ENCODE measurements at places on chromosomes 5 and 9.

GRCh38 chr9:81634915-81635516 is 54.3 kb downstream of the TLE1 start:
- DNase-seq, result no peak

DNA sequence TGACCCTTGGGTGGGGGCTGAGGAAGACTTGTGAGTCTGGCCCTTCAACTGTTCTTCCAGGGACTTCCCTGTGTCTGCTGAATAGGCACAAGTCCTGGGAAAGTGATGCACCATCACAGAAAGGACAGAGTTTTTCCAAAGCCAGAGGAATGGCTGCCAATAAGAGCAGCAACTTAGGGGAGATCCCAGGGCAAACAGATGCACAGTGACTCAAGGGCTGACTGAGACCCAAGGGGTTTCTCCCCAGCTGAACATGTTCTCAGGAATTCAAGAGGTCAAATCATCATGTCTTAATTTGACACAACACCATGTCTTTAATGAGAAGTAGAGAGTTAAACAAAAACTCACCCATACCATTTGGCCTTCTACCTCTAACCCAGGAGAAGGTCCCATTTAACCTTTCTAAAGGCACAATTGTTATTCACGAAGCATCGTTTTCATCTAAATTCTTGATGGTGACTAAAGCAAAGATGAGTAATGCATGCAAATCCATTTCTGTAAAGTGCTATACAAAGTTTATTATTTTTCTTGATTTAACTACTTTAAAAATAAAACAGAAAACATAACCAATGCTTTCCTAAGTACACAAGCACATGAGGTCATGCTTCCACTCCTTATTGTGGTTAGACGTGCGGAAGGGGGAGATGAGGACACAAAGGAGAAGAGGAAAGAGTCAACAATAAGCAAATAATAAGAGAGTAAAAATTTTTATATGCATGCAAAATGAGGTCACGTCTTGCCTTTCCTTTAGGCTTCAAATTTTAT is 324.1 kb downstream of the PLK2 start:
- no peak for DNase-seq

DNA sequence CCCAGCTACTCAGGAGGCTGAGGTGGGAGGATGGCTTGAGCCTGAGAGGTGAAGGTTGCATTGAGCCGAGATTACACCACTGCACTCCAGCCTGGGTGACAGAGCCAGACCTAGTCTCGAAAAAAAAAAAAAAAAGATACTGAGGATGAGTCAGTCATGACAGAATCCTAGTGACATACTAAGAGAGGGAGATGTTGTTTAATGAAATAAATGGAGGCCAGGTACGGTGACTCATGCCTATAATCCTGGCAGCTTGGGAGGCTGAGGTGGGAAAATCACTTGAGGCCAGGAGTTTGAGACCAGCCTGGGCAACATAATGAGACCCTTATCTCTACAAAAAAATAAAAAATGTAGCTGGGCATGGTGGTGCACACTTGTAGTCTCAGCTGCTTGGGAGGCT is 107.2 kb downstream of the ZFAND5 start:
- DNase-seq, result no peak

DNA sequence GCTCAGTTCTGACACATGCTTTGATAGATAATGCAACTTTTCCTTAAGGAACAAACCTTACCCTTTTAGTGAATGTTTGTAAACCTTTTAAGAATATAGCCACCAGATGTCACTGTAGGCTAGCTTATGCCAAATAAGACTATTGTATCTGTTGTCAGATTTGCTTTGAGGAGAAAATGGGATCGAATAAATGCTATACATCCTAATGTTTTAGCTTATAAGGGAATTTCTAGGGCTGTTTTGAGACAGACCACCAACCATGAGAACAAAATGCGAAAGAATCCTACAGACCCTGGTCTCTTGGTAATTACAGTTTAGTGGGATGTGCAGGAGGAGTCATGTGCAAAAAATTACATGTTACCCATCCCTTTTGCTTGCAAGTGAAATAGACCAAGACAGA is 127.6 kb upstream of the NMUR2 start:
- DNase-seq, result no peak

- DNase-seq, result no peak
Observed at GRCh38 chr5:22683050-22683449, 170.1 kb downstream of the CDH12 start.

DNA sequence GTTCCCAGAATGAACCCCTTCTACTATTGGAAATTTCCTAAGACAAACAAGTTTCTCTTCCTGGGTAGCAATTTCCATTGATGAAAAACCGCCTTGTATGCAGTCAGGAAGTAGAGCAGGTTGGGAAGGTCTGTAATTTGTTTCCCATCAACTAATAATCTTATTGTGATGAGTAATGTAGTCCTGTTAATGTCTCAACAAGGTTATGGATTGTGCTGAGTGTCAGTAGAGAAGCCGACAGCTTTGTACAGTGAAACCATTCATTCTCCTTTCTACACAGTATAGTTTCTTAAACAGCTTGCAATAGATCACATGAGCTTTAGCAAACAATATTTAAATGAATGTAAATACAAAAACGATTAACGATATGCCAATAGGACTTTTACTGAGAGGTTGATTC is 355.4 kb upstream of the WWC1 start:
- DNase-seq, result no peak

DNA sequence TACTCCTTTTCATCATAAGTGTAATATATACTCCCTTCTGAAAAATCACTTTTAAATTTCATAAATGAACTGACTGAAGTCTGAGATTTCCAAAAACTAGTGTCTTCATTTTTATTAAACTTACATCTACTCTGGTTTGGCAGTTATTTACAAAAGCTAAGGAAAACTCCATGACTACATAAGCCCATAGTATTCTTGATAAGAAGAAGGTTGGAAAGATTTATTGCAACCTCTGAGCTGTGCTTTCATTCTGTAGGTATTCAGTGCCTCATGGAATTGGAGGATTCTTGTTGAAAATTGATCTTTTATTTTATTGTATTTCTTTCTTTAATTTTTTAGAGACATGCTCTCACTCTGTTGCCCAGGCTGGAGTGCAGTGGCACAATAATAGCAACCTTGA is 41.7 kb downstream of the GNAQ start:
- no peak for DNase-seq

DNA sequence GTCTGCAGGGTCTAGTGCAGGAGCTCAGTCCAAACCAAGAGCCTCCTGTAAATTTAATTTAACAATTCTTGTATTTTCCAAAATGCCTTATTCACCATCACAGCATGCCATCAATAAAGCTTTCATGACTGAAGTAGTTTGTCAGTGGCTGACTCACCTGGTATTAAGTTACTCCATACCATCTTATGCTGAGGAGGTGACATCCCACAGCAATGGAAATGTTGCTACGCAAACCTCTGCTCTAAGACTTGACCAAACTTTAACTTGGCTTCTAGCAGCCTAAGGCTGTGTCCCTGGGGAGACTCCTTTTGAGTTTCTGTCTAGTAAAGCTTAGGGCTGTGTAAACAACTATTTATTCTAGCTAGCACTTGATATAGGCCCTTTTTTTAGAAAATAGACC is 1231.3 kb upstream of the CDH18 start:
- no peak for DNase-seq

DNA sequence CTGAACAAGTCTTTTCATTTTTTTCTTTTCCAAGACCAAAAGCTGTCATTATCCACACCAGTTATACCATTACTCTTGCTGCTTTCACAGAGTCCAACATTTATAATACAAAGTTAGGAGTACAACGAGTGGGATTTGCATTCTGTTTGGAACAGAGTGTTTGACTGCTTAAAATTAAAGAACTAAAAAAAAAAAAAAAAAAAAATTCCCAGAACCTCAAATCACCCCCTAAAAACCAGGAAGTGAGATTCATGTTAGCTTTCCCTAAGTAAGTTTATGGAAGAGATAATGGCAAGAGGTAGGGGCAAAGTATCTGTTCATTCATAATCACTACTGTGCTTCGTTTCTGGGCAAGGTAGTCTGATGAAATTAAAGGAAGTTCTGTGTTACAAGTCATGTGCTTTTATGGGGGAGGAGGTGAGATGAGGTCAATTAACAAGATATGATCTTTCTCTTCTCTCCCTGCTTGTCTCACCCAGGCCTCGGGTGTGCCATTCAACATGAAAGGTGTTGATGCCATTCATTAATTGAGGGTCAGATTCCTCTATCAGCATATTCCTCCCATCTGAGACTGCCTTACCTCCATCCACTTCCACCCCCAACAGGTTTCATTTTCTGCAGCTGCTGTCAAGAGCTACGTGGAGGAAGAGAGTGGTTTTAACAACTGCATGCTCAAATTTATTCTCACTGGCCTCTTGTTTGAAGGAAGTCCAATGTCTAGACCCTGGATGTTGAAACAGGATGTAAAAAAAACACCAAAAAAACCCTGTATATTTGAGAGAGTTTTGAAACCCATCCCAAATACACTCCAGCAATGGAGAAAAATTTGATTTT is 58.1 kb downstream of the MARCHF3 start:
- DNase-seq, result no peak

- DNase-seq, result no peak
Observed at GRCh38 chr9:109779711-109780452, at the start of gene PALM2AKAP2. Gene PALM2AKAP2, plus strand, starts transcription at chr9:109780198. Its CDS starts 291 bp downstream, at chr9:109780489.

- DNase-seq, result no peak
Observed at GRCh38 chr5:57754616-57755015, 272.0 kb upstream of the ACTBL2 start.

DNA sequence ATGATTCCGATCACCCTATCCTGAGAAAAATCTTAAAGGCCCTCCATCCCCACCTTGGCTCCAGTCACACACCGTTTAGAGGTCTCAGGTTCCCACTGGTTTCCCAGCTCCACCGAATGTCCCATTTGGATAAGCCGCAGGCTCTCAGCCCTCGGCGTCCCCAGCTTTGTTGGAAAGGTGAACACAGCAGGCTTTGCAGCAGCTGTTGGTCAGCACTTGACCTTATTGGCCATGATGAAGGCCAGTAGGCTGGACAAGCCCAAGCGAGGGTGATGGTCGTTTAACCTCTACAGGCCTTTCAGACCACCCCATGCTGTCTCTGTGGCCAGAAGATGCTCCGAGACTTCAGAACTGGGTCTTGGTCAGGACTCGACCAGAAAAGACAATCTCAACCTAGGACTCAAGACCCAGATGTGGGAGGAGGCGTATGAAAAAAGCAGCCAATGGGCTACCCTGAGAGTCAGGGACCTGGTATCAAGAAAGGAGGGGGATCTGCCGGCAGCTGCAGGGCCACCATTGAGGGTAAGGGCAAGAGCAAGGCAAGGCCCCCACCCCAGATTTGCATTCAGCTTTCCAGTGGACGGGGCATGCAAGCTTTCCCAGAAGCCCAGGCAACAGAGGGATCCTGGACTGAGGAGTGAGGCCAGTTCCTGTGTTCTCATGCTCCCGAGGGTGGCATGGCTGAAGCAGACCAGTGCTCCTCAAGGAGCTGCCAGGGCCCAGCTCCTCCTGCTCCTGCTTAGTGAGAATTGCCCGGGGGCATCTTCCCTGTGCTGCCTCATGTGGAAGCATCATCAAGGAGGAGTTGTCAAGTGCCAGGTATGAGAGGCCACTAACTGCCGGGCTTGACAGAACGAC is 13.4 kb downstream of the UBE2QL1 start:
- DNase-seq, result no peak

GRCh38 chr5:32160228-32160627 is 13.9 kb downstream of the GOLPH3 start:
- DNase-seq, result no peak

GRCh38 chr9:120175031-120175430 is 404.9 kb downstream of the CDK5RAP2 start:
- DNase-seq, result no peak

GRCh38 chr5:96133341-96134079 is 171.9 kb upstream of the ELL2 start:
- DNase-seq, result no peak

DNA sequence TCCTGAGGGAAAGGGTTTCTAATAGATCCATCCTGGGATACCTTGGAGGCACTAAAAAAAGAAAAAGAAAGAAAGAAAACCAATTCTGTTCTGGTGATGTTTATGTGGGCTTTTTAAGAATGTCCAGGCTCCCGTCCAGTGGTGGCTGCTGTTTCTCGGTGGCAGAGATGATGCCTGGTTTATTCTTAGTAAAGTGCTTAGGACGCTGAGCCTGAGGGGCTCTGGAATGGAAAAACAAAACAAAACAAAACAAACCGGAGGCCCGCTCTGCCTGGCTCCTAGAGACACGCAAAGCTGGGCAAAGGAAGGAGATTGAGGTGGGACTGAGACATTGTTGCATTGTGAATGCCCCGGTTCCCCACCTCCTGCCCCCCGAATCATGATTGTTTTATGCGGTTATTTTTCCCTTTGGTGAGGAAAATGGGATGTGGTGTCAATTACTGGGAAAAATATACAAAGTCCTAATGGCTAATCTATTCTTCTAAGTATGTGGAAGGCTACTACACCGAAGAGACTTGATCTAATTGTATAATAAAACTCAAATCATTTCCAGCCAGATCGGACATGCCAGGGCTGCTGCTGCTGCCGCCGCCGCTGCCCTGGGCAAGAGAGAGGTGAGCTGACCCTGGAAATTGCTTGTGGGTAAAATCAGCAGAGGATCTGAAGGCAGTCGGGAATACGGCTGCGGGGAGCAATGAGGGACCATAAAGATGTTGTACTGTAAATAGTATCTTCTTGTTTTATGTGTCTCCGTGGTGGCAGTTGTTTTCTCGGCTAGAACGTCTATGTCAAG is 644.9 kb downstream of the CCDC171 start:
- no peak for DNase-seq

GRCh38 chr5:62585751-62586150 is 7.1 kb downstream of the LRRC70 start:
- DNase-seq, result no peak

DNA sequence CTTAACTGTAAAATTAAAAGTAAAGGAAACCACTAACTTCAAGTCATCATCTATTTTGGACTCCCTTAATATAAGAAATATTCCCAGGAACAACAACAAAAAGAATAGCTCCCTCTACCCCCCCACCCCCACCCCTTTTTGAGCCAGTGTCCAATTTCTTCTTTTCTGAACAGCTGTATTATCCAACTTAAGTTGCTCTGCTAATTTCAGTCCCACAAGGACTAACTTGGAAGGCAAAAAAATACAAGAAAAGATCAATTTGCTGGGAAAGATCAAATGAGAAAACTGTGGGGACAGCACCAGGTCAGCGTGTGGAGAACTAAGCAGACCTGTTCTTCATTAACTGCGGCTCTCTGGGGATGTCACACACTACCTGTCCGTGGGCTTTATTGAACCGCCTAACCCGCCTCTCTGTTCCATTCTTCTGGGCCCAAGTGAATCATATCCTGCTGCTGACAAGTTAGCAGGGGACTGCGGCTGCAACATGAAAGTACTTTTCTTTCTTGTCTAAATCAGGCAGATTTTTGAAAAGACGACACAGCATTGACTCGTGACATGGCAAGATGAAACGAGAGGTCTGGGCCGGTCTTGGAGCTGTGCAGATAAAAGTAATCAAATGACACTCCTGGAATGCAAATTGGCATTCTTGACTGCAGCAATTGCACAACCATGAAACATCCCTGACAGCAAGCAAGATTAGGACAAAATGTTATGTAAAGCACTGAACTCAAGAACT is 2.7 kb downstream of the BNC2 start:
- no peak for DNase-seq

- no peak for DNase-seq
Observed at GRCh38 chr9:128022886-128023285, 42.1 kb upstream of the EEIG1 start.

- no peak for DNase-seq
Observed at GRCh38 chr5:116153687-116154174, 68.9 kb downstream of the COMMD10 start.
